SK-N-SH (cell line): ENCODE measurements at places on chromosomes 16 and 17. TPM values are rescaled to one million over a fixed set of nuclear protein-coding genes. Genes with fewer than 3 reads are reported as not detected.

Gene ZFHX3
- 1.9 and 2.0 TPM in 2 replicates for polyA plus RNA-seq

DNA sequence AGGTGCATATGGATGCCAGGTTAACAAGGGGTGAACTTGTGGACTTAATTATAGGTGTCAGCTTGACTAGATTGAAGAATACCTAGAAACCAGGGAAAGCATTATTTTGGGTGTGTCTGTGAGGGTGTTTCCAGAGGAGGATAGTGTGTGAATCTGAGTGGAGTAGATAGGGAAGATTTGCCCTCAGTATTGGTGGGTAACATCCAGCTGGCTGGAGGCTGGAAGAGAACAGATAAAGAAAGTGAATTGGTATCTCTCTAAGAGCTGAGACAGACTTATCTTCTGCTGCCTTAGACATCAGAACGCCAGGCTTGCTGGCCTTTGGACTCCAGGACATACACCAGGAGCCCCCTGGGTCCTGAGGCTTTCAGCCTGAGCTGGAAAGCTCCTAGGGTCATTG, 75.2 kb downstream of the CDRT15 start:
- DNase-seq = no peak

GRCh38 chr16:4796982-4797804, 2.0 kb downstream of the SMIM22 start:
- DNase-seq = no peak

DNA sequence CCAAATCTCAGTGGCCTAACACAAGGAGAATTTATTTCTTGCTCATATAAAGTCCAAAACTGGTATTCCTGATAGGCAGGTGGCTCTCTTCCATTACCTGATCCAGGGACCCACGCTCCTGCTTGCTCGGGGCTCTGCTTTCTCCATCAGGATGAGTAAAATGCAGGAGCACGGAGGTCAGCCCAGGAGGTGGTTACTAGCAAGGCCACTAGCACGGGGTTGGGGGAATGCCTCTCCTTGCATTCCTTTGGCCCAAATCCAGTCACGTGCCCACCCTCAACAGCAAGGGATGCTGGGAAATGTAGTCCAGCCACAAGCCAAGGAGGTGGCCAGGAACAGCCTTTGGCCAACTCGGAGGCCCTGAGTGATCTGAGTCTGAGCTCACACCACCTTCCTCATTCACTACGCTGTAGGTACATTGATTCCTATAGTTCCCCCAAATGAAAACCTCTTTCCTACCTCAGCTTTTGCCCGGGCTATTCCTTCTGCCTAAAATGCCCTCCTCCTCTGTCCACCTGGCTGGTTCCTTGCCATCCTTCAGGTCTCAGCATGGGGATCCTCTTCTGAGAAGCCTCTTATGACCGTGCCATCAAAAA, 38.3 kb upstream of the HAPSTR1 start:
- DNase-seq = peak; percentile 86

DNA sequence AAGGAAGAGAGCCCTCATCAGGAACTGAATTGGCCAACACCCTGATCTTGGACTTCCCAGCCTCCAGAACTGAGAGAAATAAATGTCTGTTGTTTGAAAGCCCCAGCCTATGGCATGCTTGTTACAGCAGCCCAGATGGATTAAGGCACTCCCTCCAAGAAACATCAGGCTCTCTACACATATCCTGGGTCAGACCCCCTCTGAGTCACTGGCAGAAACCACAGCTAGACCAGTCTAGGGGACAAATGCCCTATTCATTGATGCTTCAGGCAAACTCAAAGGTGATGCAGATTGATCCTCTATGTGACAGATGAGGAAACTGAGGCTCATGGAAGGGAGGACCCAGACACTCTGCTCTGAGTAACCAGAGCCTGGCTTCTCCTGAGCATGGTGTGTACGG, 116.8 kb downstream of the WSCD1 start:
- DNase-seq = no peak

GRCh38 chr16:62933929-62934328, 897.7 kb upstream of the CDH8 start:
- DNase-seq = peak; percentile 16

Gene GLTPD2
- polyA plus RNA-seq = not detected in 2 replicates

Gene NECAB2
- 0.54 and 0.58 TPM in 2 replicates for polyA plus RNA-seq

- no peak for DNase-seq
Measured at GRCh38 chr16:59126486-59126885, 392.4 kb upstream of the GOT2 start.

GRCh38 chr16:15919331-15919730, 30.1 kb upstream of the ABCC1 start:
- DNase-seq = no peak

DNA sequence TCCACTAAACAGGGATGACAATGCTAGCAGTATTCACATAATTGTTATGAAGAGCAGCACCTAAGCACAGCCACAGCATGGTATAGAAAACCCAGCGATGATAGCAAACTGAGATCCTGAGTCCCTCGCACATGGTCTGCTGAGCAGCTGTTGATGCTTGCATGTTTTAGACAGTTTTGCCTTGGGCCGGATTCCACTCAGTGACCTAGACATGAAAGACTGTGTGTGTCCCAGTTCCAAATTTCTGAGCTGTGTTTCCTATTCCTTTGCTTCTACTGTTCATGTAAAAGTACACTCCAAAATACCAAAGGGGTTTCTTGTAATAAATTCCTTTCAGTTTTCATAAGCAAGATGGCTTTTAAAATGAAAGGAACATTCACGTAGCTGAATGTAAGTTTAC, 30.8 kb upstream of the CMTR2 start:
- DNase-seq = no peak

- peak; percentile 65 for DNase-seq
Measured at GRCh38 chr17:78923660-78924453, 1.3 kb downstream of the TIMP2 start.

DNA sequence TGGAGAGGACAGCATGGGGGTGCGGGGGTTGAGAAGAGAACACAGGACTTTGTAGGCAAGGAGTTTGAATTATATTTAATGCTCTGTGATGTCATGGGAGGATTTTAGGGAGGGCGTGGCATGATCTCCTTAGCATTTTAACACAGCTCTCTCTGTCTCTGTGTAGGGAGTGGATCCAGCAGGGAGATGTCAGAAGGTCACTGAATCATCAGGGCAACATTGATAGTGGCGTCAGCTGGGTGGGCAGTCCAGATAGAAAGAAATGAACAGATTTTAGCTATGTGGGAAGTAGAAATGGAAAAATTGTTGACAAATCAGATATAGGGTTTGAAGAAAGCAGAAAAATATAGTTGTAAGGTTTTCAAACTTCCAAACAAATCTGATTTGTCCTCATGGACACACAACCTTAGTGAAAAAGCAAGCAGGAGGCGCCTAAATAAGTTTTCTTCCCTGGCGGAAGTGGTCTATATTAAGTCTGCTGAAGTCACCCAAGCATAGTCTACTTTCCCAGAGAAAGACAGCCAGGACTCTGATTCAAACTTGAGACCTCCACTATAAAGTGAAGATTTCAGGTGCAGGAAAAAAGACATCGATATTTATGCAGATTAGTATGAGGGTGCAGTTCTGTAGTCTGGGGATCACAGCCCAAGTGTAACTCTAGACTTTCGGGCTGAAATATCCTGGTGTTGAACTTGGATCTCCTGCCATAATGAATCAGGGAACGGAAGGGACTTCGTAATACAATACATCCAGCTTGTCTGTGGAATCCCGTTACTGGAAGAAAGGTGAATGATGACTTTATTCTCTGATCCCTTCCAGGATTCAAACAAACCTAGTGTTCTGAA, 10.1 kb upstream of the PCTP start:
- no peak for DNase-seq

DNA sequence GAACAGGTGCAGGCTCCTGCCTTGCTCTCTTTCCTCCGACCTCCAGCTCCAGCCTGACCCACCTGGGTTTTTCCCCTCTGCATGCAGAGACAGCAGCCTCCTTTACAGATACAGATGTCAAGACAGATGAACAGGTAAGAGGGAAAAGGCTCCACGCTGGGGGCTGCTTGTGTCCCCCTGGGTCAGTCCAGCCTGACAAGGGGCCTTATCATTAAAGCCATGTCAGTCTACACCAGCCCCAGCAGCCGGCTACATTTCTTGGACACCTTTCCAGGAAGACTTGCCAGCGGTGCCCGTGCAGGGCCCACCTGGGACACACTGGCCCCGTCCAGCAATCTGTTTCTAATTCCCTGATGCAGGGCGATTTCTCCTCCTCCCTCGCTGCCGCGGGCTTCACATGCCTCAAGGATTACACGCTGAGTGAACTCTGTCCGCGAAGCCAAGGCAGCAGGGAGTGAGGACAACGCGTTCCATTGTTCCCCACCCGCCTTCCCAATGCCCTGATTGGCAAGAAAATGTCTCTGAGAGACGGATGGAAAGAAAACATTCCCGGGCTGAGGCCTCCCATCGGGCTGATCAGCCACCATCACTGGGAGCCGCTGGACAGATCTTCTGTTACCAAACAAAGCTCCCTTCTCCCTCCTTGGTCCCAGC, 184.7 kb downstream of the C16orf95 start:
- no peak for DNase-seq

GRCh38 chr17:67180275-67180674, 64.7 kb downstream of the HELZ start:
- no peak for DNase-seq

DNA sequence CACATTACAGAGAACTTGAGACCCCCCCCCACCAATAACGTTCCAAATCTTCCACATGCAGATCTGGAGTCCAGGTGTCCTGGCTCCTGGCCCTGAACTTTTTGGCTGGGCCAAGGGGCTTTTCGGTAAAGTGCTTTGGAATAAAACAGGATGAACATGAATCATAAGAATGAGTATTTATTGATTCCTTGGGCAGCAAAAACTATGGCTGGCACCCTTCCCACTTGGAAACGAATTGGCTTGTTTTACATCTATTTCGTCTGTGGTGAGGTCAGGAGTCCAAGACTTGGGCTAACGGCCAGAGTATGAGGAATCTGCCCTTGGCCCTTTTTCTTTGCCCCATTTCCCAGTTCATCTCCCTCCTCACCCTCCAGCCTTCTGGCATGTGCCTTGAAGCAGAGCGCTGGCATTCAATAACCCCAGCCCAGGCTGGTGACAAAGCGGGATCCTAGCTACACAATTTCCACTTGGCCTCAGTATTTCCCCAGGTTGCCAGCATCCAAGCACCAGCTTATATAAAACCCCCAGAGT, 4.1 kb upstream of the UBTF start:
- no peak for DNase-seq

DNA sequence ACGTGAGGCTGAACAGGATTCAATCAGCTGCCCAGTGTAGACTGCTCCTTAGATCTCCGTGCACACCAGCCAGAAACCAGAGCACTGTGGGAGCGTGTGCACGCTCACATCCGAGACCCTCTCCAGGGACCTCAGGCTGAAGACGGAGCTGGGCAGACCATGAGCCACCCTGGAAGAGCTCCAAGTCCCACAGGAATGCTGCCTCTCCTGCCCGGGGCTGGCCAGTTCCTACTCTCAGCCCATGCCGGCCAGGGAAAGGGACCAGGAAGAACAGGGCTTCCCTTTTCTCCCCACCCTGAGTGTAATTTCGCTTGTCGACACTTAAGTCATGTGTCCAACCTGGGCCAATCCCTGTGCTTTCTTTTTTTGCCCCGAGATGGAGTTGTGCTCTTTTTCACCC, 6.9 kb downstream of the ALYREF start:
- peak; percentile 24 for DNase-seq

- no peak for DNase-seq
Measured at GRCh38 chr16:67940446-67941089, 3.4 kb downstream of the LCAT start.
